Activated CD4-positive, alpha-beta T cell treated with anti-CD3 and anti-CD28 coated beads, Interleukin-2, amount 50 U/mL, for 48 hours (primary cell): ENCODE measurements at places on chromosomes 6 and 20.
A peak's percentile ranks its signal among the peaks of the same experiment; 100 is the strongest.

DNA sequence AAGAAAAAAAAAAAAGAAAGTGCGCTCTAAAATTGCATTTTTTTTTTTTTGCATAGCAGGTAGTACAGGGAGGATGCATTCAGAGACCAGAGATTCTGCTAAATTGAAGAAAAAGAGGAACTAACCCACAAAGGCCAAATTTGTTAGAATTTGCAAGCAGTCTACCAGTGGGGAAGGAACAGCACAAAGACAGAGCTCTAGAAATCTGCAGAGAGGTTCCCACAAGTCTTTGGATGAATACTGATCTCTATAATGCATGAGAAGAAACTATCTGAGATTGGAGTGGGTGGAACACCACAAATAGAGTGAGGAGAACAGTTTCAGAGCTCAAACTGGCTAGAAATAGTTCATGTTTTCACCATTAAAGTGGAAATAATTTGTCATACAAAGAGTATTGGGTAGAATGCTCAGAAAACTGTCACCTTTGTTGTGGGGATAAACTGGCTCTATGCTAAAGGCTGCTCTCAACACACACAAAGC, 79.6 kb upstream of the AHI1 start:
- DNase-seq = no peak

GRCh38 chr6:161487694-161488093, 213.8 kb upstream of the AGPAT4 start:
- no peak for DNase-seq

DNA sequence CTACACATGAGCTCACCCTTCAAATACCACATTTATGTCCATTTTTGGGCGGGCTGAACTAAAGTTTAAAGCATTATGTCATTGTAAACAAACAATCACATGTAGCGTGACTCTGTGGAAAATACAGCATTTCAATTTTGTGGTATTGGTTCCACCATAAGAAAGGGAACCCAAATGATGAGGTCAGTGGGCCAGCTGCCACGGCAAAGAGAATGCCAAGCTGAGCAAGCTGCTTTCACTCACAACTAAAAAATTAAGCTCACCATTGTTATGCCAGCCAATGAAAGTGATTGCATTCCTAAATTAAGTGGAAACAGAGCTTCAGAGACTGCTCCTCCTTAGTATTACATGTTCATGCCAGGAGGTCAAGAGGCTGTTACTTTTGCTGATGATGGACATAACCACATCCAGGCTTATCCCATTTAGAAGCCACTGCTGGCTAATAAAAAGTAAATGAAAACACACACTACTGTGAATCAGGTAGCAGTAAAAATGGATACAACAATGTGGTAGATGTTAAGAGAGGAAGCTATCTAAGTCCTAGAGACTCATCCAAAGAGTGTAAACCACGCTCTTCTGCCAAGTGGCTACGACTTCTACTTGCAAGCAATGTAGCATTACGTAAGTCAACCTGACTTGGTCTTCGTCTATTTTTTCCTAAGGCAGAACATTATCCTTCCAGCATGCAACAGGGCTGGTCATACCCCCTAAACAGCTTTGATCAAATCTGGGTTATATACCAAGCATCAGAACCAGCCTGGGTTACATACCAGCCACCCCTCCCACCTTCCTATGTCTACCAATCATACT, 164.8 kb downstream of the BACH2 start:
- DNase-seq = no peak

DNA sequence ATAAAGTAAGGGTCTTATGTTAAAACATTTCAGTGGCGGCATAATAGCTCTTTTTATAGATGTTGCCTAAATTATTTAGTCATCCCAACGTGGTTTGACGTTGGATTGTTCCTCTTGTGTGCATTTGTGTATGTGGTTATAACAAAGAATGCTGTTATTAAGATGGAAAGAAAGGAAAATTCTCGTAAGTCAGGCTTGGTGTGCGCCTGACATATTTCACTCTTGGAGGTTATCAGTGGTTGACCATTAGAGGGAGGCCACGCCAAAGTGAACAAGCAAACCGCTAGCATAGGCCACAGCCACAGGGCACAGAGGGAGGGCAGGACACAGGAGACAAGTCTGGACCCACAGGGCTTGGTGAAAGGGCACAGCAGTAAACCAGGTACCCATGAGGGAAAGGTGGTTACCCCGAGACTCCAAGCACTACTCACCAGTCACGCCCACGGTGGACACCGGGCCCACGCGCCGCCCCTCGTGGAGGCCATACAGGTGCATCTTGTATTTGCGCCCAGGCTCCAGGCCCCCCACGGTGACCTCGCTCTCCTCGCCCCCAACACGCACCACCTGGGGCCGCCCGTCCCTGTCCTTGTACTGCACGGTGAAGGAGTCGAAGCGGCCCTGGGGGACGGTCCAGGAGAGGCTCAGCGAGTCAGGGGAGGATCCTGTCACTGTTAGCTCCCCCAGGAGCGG, 22.9 kb downstream of the CYP21A2 start:
- DNase-seq = no peak

GRCh38 chr20:1010659-1011058, 8.5 kb upstream of the RSPO4 start:
- no peak for DNase-seq

DNA sequence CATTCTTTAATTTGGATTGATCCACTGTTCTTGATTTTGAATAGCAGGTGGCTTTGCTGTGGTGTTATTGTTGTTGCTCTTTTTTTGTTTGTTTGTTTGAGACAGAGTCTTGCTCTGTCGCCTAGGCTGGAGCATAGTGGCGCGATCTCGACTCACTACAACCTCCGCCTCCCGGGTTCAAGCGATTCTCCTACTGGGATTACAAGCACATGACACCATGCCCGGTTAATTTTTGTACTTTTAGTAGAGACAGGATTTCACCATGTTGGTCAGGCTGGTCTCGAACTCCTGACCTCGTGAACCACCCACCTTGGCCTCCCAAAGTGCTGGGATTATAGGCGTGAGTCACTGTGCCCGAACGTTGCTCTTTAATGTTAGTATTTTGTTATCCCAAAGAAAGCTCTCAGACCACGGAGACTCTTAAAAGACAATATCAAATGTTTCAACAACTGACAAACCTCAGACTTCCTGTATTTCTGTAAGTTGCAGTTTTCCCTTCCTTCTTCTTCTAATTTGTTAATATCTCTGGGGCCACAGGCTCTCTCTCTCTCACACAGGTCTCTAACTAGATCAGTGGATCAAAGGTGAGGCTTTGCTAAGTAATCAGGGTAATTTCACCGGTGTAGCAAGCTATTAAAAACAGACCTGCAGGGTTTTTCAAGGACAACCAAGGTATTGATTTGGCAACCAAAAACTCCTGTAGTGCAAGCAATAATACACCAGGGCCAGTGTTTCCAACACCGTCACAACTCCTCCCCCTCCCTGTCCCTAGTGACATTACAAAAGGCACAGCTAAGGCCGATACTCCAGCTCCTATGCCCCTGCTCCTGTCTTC, 48.8 kb upstream of the ZNF217 start:
- peak; percentile 33 for DNase-seq

DNA sequence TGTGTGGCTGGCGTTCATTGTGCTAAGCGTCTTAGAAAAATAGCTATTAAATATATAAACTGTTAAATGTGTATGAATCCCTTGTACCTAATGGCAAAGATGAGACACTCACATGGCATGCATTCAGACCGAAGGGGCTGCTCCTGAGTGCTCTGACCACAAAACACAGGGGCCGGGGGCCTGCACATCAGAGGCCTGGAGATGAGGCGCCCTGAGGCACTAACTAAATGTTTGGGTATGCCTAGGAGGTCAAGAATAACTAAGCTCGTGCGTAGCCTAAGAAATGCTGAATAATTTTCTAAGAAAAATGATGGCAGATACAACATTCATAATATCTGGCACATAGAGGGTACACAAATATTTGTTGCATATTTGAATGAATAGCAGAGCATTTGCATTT, 92.5 kb downstream of the PSMB1 start:
- no peak for DNase-seq

GRCh38 chr20:45359069-45359405, 3.9 kb upstream of the SYS1 start:
- DNase-seq = no peak

DNA sequence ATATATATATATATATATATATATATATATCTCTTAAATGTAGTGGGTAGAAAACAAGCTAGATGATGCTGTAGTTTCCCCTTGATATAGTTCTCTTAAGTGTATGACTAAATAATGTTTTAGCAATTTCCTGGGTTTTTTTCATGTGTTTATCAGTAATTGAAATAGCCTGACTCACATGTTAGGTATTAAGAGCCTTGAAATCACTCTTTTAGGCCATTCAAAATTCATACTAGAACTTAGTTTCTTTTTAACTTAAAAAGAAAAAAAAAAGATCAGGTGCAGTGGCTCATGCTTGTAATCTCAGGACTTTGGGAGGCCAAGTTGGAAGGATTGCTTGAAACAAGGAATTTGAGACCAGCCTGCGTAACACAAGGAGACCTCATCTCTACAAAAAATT, 44.1 kb downstream of the NKX2-4 start:
- no peak for DNase-seq

DNA sequence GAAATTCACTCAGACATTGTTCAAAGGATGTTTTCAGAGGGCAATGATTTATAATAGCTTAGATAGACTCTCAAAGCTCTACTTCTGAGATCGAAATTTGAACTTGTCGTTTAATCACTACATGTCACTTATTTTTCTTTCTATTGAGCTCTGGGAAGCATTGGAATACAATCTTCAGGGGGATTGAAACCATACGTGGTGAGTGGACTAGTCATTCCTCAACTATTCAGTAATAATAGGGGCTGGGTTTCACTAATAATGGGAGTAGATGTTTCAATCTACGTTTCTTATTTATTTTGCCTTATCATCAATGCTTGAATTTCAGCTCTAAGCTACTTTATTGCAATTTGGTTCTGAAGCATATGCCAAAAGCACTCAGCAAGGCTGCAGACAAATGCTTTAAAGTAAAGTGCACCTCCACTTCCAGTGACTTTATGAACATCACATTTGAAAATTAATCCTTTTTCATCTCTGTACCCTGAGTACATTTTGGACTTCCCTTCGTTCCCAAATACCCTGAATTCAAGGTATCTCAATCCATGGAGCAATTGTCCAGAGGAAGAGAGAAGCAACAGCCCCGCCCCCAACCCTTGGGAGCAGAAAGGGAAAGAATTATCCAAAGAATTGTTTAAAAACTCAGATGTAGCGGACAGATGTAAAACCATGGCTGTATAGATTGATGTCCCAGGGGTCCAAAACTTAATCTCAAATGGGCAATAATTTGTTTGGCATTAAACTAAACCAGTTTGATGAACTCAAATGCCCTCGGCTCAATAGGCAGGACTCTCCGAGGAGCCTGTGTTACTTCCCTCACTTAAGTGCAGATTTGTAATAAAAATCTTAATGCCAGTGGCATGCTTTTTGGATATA, 68.1 kb downstream of the HFE start:
- peak; percentile 47 for DNase-seq

- peak; percentile 85 for DNase-seq
Measured at GRCh38 chr6:90080876-90081481, 186.7 kb downstream of the GJA10 start.

- DNase-seq = no peak
Measured at GRCh38 chr6:40506954-40507353, 80.2 kb downstream of the LRFN2 start.

DNA sequence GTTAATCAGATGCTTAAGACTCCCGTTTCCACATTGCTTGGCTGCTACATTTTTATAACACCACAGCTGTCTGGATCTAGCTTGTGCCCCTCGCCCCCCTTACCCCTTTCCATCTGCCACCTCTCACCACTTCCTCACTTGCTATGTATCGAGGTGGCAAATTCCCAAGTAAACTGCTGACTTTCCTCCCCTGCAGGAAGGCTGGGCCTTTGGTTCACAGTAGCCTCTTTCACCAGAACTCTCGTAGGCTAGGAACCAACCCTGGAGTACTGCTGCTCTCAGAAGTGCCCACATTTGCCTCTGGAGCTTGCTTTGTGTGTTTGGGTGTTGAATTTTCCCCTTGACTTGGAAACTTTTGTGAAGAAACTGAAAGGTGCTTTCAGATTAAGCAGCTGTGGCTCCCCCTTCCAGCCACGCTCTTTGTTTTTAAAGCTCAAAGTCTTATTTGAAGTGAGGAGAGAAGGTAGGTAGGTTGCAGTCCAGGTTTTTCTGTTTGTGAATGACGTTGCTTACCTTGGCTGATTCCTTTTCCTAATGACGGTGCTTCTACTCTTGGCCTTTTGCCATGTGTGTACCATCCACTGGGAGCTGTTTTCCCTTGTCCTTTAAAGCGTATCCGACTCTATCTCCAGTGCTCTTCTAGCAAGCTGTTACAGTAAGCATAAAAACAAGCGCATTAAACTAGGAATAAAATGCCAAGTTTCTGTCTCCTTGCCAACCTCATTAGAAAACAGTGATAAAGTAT, 90.4 kb downstream of the CARMIL1 start:
- DNase-seq = peak; percentile 39

DNA sequence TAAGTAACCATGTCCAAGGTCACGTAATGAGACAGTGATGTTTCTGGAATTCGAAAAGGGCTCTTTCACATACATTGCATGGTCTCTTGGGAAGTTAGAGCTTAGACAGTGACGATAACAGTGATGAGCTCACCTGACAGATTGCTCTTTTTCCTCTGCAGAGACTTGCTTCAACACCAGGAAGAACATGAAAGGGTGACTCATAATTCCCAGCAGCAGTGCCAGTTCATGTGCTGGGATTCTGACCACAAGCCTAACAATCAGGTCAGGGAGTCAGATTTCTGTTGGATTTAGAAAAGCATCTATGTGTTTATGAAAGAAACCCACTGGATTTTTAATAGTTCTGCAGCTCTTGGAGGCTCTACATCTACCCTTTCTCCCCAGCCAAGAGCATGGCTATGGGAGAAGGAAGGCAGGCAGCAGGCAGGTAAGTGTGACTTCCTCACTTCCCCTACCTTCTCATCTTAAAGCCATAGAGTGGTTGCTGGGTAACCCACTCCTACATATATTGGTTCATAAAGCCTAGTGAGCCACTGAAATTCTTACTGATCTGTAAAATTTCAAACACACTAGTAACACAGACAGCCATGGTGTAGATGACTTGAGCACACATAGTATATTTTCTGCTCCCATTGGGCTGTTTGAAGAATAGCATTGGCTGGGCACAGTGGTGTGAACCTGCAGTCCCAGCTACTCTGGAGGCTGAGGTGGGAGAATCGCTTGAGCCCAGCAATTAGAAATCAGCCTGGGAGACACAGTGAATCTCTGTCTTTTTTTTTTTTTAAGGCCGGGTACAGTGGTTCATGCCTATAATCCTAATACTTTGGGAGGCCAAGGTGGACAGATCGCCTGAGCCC, 44.4 kb upstream of the LOC128125822 start:
- DNase-seq = no peak

DNA sequence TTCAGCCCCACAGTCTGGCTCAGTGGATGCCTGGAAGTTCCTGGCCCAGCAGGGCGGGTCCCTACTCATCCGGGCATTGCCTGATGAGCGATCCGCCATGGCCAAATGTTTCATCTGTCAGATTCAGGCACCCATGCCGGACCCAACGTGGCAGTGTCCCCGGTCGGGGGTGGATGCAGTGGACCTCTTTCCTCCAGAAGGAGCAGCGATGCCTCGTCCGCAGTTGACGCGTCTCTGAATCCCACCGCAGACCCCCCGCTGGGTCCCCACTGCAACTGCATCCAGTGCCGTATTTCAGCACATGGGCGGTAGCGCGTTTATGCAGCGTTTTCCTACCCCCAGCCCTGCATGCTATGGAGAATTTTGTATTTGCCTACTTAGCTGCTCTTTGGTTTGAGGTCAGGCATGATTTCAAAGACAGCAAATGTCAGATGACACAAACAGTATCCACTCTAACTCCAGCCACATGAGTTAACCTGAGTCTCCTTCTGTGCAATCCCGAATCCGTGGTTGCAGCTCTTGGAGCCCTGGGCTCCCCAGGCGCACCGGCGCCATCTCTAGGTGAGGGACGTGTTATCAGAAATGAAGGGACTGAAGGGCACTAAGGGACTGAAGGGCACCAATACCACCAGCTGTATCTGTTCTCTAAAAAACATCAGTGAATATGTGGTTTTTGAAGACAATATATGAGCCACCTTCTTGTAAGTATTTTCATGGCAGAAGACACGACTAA, 72.6 kb upstream of the THBS2 start:
- DNase-seq = no peak
